EH (cell line): ENCODE measurements at places on chromosomes 2 and 18.
A peak's percentile ranks its signal among the peaks of the same experiment; 100 is the strongest.

- peak; percentile 86 for DNase-seq
Measured at GRCh38 chr2:23381084-23381483, 3.9 kb upstream of the KLHL29 start.

DNA sequence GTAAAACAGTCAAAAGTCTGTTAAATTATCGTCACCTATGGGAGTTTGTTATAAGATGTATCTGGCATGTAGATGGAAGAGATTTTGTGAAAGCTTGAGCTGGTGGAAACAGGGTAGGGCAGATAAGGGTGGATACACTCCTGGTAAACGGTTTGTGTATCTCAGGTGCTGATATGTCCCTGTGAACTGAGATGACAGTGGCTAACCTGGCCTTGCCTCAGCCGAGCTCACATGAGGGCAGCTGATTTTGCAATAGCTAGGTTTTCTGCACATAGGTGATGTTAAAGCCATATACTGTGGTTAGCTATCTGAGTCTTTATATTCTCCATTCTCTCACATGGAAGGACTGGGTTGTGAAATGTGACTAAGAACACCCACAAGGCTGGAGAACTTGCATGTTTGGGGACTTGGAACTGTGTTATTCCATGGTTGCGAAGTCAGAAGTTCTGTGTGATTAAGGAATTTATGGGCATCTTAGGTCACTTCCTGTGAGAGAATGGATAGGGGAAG is 205.1 kb downstream of the TPGS2 start:
- peak; percentile 70 for DNase-seq

DNA sequence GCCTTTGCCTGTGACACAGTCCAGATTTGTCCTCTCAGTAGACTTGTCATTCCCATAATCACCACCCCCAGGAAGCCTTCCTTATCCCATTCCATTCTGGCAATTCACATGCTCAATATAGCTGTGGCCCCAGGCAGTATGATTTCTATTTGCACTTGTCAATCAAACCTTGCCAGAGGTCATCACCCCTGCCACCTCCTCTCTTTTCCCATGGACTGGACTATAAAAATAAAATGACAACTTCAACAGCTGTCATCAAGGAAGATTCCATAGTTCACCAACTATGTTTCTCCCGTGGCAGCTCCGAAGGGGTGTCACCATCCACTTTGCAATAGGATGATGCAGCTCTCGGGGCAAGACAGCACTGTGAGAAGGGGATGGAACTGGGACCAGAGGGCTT is 255.7 kb downstream of the CELF4 start:
- DNase-seq = peak; percentile 25

GRCh38 chr2:138000009-138000408 is 35.7 kb downstream of the HNMT start:
- DNase-seq = no peak

DNA sequence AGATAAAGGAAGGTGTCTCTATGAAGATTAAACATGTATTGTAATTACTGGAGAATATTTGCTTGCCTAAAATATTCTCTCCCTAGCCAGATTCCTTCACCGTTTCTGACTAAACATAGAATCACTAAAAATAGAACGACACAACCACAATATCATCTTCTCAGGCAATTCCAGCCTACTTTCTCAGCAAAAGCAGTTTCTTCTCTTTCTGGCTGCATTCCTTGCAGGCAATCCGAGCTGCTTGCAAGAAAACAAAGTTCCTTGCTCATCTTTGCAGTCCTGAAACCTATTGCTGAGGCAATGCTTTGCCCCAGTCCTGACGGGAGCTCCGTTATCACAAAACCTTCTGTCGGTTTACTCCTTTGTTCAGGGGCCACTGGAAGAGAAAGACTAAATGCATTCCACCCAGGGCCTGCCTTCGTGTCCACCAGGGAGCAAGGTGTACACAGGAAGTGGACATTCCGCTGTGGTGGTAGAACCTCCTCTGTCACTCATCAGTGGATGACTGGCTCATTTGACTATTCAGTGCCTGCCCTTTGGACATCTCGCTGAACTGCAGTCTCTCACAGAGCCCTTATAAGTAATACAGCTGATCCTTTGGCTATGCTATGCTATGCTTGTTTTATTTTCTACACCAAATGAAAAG is 239.2 kb upstream of the DOK6 start:
- DNase-seq = peak; percentile 82

GRCh38 chr18:35827275-35827902 is 145.1 kb upstream of the RMP24 start:
- no peak for DNase-seq

- no peak for DNase-seq
Measured at GRCh38 chr2:1489486-1489885, 76.2 kb downstream of the TPO start.

- DNase-seq = no peak
Measured at GRCh38 chr18:9356976-9357375, 22.4 kb downstream of the TWSG1 start.

DNA sequence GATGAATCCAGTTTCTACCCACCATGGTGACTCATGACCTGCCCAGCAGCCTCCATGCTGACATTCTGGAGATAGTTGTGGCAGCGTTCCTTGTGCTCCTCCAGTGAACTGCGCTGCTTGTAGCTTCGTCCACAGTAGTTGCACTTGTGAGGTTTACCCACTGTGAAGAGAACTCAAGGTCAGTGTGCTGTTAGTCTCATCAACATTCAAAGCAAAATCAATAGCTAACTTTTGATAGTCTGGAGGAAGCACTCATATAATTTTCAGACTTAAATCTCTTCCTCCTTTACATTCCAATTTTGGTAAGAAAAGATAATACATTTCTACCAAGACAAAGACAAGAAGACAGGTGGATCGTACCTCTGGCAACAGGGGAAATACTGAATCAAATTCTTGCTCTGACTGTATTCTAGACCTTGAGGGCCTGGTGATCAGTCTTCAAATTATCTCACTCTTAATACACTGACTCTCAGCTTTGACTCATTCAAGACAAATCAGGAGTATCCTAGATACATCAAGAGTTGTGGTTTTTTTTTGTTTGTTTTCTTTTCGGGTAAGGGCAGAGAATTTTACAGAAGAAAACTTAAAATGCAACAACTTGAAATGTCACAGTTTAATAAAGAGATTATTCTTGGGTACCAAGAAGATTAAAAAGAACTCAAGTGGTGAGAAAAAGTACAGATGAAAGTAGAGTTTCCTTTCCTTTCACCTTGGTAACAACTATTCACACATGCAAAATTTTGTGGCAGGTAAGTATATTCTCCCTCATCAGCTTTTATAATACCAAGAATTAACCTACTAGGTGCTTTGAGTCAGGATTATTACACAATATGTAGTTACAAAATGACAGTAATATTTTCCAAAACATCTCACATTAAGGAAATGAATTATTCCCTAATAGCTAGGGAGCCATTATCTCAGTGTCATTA is 129.2 kb downstream of the IKZF2 start:
- DNase-seq = peak; percentile 80

DNA sequence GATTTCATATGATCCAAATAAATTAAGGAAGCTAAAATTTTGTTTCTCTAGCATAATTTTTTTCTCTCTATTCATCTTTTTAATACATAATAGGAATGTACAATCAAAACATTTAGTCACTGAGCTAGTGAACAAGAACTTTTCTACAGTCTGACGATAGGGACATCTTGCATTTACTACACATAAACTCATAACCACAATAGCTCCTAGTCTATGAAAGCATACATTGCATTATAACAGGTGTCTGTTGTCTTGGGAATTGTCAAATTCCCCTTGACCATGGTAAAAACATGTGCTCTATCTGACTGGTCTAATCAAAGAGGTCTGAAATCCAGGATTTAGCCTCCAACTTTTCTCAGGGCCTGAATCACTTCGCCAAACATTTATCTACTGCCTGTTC is 144.8 kb downstream of the FAM124B start:
- DNase-seq = peak; percentile 25

- no peak for DNase-seq
Measured at GRCh38 chr2:13822365-13822764, 810.2 kb upstream of the LRATD1 start.

- no peak for DNase-seq
Measured at GRCh38 chr2:229342376-229342775, 71.3 kb upstream of the PID1 start.

- DNase-seq = peak; percentile 68
Measured at GRCh38 chr2:48510329-48510728, 19.6 kb upstream of the STON1 start.

DNA sequence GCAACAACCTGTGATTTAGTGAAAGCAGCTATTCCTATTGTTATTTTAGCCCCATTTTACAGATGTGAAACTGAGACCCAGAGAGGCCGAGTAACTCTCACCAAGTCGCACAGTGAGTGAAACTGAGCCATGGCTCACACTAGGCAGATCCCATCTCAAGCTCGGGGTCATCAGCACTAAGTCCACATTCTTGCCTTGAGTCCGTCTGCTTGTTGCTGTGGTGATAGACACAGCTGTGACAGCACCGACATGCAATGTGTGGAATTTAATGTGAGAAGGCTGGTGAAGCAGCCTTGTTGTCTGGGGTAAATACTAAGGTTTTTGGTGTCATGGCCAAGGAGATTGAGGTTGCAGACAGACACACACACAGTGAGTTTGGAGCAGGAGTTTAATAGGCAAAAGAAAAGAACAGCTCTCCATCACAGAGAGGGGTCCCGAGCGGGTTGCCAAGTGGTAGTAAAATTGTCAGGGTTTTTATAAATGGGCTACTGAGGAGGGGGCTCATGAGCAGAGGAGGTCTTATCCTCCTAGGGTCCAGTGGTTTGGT is 40.2 kb upstream of the GMCL1 start:
- DNase-seq = peak; percentile 97

DNA sequence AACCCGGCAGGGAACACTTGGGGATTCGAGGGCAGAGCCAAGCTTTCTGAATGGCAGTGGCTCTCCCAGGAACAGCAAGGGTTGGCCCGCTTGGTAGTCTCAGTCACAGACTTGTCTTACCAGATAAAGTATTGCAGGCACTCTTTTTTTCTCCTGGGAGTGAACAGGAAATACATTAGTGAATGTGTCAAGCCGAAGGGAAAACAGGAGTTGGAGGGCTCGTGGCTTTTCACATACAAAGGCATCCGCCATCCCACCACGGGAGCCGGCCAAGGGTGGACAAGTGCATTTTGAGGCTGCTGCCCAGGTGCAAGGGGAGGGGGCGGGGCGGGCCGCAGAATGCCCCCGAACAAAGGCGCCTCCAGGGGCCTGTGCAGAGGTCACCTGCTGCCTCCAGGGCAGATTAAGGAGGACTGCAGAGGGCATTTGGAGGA is 163.3 kb upstream of the SIX3 start:
- no peak for DNase-seq

- peak; percentile 40 for DNase-seq
Measured at GRCh38 chr2:105404736-105405135, 5.9 kb upstream of the FHL2 start.

DNA sequence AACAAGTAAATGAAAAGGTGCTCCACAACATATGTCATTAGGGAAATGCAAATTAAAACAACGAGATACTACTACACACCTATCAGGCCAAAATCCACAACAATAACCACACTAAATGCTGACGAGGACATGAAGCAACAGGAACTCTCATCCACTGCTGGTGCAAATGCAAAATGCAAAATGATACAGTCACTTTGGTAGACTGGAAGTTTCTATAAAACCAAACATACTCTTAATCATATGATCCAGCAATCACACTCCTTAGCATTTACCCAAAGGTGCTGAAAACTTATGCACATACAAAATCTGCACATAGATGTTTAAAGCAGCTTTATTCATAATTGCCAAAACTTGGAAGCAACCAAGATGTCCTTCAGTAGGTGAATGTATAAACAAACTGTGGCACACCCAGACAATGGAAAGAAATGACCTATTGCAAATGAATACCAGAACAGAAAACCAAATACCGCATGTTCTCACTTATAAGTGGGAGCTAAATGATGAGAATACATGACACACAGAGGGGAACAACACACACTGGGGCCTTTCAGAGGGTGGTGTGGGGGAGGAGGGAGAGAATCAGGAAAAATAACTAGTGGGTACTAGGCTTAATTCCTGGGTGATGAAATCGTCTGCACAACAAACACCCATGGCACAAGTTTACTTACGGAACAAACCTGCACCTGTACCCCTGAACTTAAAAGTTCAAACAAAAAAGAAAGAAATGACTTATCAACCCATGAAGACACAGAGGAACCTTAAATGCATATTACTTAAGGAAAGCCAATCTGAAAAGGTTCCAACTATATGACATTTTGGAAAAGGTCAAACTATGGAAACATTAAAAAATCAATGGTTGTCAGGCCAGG is 80.4 kb downstream of the ASXL2 start:
- DNase-seq = no peak

DNA sequence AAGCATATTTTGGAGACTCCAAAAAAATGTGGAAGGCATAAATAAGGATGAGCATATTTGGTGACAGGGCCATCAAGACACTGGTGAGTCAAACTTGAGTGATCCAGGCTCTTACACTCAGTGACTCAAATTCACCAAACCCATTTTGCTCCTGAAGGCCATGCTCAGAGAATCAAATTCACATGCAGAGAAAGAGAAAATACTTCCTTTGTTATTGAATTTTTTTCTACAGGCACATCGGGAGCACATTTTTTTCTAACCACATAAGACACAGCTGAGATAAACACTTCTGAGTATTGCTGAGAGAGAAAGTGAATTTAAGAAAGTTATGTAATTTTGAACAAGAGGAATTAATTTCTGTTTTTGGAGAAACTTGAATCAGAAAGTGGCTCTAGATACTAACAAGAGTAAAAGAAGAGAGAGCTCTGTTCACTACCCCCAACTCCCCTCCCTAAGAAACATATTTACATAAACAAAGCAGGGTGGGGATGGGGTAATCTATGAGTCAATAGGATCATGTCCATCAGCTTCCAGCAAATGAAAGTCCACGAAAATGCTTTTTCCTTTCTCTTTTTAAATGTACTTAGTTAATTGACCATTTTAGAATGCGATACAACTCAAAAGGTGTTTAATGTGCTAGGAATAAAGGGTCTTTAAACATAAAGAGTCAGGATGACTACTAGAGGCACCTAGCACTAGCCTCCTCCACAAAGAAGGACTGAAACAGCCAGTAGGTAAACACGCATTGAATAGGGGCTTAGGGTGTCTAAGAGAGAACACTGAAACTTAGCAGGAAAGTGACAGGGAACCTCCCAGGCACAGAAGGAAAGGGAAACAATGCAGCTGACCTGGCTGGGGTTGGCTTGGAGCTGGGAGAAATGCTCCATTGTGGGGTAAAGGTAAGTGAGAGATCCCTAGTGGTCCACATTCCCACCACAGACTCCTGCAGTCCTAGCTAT is 152.3 kb downstream of the KCNE4 start:
- peak; percentile 92 for DNase-seq

DNA sequence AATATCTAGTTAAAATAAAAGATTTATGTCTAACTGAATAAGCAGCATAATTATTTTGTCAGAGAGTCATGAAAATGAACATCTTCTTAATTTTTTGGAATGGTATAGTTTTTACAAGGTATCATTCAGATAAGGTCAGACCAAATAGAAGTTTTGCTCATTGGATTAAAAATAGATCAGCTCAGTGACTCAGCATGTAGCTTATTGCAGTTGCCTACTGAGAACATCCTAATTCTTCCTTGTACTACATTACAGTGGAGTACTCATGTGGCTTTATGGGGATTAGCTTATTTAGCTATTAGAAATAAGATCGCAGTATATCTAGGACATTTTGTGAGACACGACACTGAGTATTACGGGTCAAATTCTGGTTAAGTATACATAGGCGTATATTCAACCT is 38.2 kb upstream of the PPM1B start:
- DNase-seq = peak; percentile 75

GRCh38 chr2:149100739-149101699 is 62.5 kb downstream of the LYPD6B start:
- DNase-seq = no peak
